ENCODE measurements at places on chromosomes 7 and 10.

DNA sequence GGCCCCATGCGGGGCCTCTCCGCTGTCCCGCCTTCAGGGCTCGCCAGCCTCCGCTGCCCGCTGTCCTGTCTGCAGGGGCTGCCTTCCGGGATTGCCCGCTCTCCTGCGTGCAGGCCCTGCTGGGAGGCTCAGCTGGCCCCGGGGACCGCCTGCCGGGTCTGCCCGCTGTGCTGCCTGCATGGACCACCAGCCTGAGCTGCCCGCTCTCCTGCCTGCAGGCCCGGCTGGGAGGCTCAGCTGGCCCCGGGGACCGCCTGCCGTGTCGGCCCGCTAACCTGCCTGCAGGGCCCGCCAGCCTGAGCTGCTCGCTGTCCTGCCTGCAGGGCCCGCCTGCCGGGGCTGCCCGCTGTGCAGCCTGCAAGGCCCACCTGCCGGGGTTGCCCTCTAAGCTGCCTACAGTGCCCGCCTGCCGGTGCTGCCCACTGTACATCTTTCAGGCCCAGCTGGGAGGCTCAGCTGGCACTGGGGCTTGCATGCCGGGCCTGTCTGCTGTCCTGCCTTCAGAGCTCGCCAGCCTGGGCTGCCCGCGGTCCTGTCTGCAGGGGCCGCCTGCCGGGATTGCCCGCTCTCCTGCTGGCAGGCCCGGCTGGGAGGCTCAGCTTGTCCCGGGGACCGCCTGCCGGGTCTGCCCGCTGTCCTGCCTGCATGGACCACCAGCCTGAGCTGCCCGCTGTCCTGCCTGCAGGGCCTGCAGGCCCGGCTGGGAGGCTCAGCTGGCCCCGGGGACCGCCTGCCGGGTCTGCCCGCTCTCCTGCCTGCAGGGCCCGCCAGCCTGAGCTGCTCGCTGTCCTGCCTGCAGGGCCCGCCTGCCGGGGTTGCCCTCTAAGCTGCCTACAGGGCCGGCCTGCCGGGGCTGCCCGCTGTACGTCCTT lies 165.1 kb downstream of the GLRX3 start:
- DNase-seq: no peak

DNA sequence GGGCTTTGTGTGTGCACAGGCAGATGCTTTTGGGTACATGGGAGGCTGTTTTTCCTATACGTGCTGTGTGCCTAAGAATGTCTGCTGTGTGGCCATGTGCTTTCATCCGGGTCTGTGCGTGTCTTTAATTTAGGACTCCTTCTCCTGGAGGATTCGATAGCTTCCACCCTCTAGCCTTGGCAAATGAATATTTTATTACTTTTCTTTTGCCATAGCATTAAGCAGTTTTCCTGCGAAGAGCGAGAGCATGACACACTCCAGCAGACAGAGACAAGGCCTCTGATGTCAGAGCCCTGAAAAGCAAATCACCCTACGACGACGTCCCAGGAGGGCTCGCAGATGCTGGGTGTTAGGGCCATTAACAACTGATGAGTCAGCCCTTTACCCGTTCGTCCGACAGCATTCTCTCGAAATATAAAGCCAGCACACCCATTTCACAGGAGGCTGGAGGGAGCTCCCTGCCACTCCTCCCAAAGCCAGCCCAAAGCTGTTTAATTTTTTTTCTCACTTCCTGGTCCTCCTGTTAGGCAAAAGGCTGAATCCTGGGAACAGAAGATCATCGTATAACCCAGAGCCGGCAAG lies 311.3 kb upstream of the ZMIZ1 start:
- peak; percentile 76 for DNase-seq

DNA sequence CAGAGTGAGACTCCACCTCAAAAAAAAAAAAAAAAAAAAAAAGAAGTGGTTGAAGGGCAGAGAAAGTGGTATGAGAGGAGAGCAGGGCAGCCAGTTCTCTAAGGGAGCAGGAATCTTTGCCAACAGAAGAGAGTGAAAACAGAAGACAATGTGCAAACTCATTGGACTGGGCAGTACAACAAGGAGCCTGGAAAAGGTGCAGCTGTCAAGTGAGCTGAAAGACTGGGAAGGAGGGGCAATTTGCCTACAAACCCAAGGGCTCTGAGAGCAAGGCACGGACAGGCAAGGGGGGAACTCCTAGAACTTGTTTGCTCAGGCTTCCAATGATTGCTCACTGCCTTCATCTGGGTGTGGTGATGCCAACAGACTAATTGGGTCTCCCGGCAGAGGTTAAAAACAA lies 9.5 kb downstream of the ACTR1A start:
- no peak for DNase-seq

- DNase-seq: no peak
Observed at GRCh38 chr10:103062854-103063590, 130.1 kb downstream of the NT5C2 start.

DNA sequence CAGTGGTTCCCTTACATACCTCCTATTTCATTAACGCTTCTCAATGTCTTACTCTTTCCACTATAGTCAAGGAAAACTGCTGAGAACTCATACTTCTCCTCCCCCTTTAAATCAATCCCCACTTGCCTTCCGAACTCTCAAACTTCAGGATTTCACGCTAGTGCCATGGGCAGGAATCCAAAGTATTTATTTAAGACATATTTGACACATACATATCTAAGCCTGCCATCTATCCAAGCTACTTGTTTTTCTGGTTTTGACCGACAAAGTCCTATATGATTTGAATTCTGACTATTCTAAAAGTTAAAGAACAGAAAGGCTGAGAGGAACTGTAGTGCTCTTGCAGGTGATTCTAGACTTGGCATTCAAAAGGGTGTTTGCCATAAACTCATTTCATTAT lies 51.8 kb downstream of the CCDC6 start:
- DNase-seq: no peak

- no peak for DNase-seq
Observed at GRCh38 chr7:52689912-52690311, 345.5 kb upstream of the POM121L12 start.

GRCh38 chr10:47366731-47367460 lies 17.2 kb downstream of the ZNF488 start:
- DNase-seq: no peak

- DNase-seq: no peak
Observed at GRCh38 chr10:42593284-42593683, 45.1 kb downstream of the ZNF33B start.

- DNase-seq: no peak
Observed at GRCh38 chr10:71278691-71279588, 40.1 kb upstream of the SLC29A3 start.

Measured in AG08395 (cell line).